ENCODE measurements at places on chromosomes 5 and 9.

- DNase-seq: no peak
Observed at GRCh38 chr5:100646691-100647090, 111.5 kb downstream of the FAM174A start.

DNA sequence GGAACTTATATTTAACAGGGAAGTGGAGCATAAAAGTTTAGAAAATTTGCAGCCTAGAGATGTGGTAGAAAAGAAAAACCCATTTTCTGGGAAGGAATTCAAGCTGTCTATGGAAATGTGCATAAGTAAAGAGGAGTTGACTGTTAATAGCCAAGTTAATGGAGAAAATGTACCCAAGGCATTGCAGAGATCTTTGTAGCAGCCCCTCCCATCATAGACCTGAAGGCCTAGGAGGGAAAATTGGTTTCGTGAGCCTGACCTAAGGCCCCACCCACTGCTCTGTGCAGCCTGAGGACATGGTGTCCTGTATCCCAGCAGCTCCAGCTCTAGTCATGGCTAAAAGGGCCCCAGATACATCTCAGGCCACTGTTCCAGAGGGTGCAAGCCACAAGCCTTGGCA, 772.4 kb upstream of the RIOK2 start:
- no peak for DNase-seq

DNA sequence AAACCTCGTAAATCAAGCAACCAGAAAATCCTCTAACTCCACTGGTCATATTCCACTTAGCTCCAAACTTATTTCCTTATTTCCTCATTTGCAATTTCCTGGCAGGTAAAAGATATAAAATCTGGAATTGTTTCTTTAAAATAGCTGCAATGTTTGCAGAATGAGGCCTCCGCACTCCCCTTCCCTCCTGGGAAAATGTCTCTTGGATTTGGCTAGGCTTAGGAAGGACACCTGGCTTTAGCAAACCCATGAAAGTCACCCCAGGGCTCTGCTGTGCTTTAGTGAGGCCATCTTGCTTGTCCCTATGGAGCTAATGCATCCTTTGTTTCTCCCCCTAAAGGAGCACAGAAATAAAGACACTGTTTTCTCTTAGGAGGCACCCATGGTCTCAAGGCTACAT, 10.5 kb downstream of the ARSB start:
- no peak for DNase-seq

DNA sequence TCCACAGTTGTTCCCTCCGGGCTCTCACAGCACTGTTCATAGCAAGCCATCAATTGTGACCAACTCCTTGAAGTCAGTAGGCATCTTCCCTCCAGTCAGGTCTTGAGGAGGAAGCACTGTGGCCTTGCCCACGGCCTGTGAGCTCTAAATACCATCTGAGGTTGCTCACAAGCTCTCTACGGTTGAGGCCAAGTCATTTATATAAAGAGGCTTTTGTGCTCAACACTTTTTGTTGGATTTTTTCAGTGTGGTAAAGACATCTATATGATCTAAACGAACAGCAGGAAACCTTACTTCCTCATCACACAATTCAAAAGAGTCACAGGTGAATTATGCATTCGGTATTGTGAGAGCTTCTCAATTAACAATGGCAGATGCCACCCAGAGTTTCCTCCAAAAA, 97.3 kb downstream of the ZNF462 start:
- no peak for DNase-seq

GRCh38 chr9:123753669-123754258, 176.2 kb downstream of the DENND1A start:
- no peak for DNase-seq

- DNase-seq: no peak
Observed at GRCh38 chr9:36997414-36997813, 36.7 kb downstream of the PAX5 start.

DNA sequence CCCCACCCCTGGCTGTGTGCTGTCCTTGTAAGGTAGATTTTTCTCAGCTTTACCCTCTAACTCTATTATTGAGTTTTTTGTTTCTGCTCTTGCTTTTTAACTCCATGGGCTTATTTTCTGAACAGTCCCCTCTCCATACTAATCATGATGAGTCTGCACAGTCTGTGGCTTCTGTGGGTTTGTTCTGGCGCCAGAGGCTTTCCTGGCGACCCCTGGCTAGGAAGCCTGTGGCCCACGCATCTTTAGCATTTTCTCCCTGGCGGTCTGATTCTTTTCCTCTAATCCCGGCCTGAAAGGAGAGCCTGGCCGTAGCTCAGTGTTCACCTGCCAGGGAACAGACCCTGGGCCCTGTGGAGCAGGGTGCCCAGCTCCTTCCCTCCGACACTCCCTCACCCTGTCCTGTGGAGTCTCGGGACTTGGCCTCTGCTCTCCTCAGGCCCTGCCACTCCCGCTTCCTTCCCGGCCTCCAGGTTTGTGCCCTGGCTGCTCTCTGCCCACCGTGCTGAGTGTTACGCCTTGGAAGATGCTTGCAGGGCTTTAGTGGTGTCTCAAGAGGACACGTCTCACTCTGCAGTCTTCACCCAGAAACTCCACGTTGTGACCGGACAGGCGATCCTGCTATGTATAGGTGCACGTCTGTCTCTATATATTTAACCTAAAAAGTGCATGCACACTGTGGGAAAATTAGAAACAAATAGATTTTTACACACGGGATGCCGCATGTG, 31.7 kb upstream of the LRRC14B start:
- no peak for DNase-seq

GRCh38 chr9:106860721-106861639, 2.0 kb upstream of the ZNF462 start:
- DNase-seq: no peak

GRCh38 chr5:137145721-137146120, 353.4 kb downstream of the SPOCK1 start:
- no peak for DNase-seq

DNA sequence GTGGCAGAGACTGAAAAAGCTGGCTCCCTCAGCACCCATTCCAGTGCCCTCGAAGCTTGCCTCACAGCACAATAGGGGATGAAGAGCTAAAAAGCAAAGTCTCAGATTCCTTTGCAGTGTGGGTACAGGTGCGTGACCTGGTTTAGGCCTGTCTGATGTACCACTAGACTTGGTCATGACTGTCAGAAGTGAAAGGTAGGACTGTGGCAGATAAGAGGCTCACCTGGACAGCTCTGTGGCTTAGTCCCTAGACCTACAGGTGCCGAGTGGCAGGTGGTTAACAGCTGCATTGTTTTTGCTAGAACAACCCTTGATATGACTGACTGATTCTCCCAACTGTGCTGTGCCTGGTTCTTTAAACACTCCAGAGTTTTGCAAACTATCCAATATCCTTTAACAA, 14.7 kb upstream of the SFXN1 start:
- no peak for DNase-seq

DNA sequence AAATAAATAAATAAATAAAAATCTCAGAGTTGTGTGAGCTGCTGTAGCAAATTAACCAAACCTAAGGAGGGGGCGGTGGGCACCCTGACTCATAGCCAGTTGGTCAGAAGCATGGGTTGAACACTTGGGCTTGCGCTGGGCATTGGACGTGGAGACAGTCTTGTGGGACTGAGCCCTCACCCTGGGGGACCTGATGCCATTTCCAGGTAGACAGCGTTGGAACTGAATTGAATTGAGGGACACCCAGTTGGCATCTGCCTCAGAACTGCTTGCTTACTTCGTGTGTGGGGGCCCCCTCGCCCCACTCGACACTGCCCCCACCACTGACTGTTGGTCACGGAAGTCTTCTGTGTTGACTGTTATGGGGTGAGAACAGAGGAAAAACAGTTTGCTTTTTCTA, 19.0 kb upstream of the TBC1D9B start:
- DNase-seq: no peak

DNA sequence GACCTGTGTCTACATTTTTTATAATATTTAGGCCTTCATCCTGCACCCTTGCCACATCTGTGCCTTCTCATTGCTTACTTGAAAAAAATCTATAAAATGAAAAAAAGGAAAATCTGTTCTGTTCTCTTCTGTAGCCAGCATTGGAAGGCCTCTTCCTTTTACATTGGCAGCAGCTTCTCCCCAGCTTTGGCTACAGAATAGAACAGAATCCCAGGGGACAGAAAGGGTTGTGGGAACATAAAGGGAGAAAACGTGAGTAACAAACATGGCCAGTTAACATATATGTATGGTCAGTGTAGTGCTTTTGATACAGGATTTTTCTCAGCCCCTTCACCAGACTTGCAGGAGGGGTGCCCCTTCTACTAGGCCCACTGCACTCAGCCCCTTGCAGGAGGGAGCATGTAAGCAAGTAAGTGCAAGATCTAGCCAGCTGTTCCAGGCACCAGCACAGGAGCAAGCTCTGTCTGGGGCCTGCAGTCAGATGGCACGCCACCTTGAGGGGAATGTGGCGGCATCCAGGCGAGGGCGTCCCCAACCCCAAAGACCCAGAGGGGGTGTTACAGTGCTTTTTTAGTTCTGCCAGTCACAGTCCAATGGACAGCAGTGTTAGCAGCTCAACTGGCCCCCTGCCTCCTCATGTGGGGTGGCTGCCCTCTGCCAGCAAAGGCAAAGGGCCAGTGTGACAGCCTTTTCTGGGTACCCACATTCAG, 330.5 kb upstream of the ZNF462 start:
- no peak for DNase-seq

- no peak for DNase-seq
Observed at GRCh38 chr5:155696362-155696761, 630.6 kb upstream of the SGCD start.

- DNase-seq: peak; percentile 86
Observed at GRCh38 chr5:172806897-172807672, 27.0 kb upstream of the ERGIC1 start.

DNA sequence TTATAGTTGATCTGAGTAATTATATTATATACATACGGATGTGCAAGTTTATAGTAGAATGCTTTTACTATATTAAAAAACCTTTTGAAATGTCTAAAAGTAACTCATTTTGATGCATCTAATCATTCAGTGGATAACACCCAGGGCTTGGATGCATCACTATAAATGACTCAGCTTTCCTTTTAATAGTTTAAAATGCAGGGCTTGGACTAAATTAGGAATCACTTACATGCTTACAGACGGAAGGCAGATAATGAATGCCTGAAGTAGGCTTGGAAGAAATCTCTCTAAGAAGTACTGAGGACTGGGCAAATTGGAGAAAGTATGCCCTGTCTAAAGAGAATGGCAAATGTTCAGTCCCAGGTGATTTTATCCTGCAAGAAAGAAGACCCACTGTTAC, 362.5 kb upstream of the CCNH start:
- DNase-seq: no peak

DNA sequence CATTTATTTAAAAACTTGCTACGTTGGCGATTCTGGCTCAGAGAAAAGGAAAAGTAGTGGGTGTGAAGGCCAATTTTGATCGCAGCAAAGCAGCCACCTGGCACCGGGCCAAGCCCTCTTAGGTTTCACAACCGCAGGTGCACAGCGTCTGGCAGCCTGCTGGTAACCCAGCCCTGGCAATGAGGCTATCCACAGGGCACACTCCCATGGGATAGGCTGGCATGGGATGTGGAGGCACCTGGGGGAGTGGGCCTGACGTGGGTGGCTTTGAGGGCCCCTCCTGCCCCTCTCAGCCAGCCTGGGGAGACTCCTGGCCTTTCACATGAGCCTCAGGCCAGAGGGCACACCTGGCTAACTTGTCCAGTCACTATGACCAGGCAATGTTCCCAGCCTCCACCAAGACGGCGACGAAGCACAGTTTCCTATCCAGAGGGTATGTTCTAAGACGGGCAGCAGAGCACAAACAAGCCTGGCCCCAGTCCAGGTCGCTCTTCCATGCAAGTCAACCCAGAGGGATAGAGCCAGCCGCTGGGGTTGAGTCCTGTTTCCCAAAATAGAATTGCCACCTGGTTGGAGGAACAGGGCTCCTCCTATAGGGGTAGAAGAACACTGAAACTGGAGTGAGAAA, 19.0 kb downstream of the CMBL start:
- no peak for DNase-seq

- no peak for DNase-seq
Observed at GRCh38 chr9:71446473-71447411, 321.6 kb downstream of the CEMIP2 start.

DNA sequence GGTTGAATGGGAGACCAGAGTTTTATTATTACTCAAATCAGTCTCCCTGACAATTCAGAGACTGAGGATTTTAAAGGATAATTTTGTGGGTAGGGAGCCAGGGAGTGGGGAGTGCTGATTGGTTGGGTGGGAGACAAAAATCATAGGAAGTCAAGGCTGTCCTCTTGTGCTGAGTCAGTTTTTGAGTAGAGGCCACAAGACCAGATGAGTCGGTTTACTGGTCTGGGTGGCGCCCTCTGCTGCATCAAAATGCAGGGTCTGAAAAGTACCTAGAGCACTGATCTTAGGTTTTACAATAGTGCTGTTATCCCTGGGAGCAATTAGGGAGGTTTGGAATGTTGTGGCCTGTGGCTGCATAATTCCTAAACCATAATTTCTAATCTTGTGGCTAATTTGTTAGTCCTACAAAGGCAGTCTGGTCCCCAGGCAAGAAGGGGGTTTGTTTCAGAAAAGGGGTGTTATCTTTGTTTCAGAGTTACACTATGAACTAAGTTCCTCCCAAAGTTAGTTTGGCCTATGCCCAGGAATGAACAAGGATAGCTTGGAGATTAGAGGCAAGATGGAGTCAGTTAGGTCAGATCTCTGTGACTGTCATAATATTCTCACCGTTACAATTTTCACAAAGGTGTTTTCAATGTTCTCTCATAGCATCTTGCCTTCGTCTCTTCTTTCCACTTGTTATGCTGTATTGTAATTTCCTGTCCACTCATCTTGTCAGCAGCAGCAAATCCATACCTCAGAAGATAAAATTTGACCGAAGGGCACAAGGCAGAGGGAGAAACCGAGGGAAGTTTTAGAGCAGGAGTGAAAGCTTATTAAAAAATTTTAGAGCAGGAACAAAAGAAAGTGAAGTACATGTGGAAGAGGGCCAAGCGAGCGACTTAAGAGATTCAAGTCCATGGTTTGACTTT, 59.2 kb upstream of the CLINT1 start:
- peak; percentile 69 for DNase-seq

DNA sequence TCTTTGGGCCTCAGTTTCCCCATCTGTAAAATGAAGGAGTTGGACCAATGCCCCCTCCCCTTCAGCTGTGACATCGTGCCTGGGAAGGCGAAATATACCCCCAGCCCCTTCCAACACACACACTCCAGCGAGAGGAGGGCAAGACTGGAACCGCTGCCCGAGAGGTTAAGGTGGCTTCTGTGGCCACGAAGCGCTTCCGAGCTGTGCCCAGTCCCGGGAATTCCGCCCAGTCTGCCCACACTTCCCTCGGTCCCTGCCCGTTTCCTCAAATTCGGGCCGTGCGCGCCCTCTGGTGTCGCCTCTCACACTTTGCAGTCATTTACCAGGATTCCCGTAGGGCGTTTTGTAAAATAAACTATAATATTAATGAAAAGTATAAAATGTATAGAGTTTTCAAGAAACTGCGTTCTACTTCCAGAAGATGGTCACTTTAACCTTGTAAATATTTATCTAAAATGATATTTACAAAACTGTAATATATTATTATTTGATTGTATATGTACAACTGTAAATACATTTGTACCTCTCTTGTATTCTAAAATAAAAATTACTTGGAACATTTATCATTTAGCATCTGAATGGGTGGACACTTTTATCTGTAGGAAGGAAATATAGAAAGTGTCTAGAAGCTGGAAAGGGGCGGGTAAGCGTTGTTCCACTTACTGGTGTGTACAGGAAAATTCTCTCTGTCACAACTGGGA, 11.0 kb upstream of the EXOSC2 start:
- peak; percentile 74 for DNase-seq
